C1 segment of cervical spinal cord (tissue), 14 donors: ENCODE measurements at places on chromosomes 11 and 22.

- no peak for DNase-seq
These were observed 69.5 kb upstream of the SORL1-AS1 start for GRCh38 chr11:121522043-121522941.

DNA sequence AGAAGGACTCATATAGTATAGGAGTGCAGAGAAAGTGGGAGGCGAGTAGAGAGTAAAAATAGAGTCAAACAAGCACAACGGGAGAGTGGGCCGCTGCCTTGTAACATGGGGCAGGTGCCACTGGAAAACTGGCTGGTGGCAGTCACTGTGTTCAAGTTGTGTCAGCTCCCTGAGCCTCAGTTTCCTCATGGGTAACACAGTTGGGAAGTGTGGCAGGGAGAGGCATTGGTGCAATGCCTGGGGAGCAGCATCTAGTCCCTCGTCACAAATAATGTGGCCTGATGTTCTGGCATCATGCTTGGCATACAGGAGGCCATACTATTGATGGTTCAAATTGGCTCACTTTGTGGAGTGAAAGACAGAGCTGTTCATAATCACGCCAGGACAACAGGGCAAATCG lies 78.9 kb upstream of the SPON1 start:
- no peak for DNase-seq

DNA sequence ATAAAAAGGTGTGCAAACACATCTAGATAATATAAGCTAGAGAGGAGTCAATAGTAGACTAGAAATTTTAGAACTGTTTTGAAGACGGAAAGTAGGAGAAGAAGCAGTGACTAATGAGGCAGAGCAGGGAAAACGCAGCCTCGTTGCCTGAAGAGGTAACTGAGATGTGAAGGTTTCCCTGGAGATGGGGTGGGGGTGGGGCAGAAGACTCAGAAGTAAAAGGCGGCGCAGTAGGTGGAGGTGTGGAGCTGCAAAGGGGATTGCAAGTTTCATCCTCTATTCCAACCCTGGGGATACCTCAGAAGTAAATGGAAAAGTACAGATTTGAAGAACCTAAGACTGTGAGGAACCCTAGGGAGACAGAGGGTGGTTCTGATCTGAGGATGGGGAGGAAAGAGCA lies 109.5 kb downstream of the TMPRSS5 start:
- DNase-seq = no peak

DNA sequence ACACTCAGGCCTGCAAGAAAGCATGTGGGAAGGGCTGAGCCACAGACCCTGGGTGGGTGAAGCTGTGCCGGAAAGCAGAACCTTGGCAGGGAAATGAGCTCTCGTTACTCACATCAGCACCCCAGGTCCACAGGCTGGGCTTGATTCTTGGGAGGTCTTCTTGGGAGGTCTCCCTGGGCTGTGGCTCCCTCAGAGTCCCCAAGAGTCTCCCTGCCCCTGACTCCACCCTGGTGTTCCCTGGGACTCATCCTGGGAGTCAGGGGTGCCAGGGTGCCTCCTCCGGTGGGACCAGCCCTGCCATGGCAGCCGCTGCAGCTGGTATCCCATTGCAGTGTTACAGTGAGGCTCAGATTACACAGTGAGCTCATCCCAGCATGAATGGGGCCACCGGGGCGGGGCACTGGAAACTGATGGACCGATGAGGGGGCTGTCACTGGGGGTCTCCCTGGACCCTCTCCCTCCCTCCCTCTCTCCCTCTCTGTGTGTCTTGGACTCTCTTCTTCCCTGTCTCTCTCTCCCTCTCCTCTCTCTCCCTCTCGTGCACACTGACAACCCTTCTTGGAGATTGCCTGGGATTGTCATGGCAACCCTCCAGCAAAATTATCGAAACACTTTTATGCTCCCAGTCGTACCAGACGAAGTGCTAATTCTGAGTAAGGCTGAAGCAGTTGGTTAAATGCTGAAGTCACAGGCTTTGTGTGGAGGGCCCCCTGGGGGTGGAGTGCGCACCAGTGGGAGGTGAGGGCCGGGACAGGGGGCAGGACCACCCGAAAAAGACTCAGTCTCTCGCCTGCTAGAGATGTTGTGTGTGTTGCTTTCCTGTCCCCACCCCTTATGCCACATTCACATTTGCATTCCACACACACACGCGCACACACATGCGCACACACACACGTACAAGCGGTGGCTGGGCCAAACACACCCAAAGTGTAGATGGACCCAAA lies 8.6 kb upstream of the C11orf96 start:
- no peak for DNase-seq

- no peak for DNase-seq
These were observed 80.6 kb downstream of the KCNJ1 start for GRCh38 chr11:128786507-128786906.

- no peak for DNase-seq
These were observed 432.1 kb downstream of the DYNC2H1 start for GRCh38 chr11:103541186-103541795.

DNA sequence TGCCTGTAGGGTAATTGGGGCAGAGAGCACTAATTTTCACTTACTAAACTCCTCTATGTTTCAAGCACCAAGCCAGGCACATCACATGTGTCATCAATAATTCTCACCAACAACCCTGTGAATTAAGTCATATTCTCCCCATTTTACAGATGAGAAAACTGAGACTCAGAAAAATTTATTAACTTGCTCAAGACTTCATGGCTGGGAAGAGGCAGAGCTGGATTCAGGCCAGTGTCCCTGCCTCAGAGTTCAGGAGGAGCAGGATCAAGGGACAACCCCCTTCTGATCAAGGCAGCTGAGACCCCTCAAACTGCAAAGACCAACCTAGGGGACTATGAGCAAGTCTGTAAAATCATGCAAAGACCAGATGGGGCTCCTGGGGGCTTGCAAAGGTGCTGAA lies 2.1 kb downstream of the SMIM35 start:
- DNase-seq = no peak

- no peak for DNase-seq
These were observed 3.6 kb upstream of the MRPL23 start for GRCh38 chr11:1943576-1943975.

- DNase-seq = no peak
These were observed 148.9 kb upstream of the CADM1 start for GRCh38 chr11:115653076-115653475.

- no peak for DNase-seq
These were observed 31.9 kb upstream of the FAM181B start for GRCh38 chr11:82765466-82766034.

DNA sequence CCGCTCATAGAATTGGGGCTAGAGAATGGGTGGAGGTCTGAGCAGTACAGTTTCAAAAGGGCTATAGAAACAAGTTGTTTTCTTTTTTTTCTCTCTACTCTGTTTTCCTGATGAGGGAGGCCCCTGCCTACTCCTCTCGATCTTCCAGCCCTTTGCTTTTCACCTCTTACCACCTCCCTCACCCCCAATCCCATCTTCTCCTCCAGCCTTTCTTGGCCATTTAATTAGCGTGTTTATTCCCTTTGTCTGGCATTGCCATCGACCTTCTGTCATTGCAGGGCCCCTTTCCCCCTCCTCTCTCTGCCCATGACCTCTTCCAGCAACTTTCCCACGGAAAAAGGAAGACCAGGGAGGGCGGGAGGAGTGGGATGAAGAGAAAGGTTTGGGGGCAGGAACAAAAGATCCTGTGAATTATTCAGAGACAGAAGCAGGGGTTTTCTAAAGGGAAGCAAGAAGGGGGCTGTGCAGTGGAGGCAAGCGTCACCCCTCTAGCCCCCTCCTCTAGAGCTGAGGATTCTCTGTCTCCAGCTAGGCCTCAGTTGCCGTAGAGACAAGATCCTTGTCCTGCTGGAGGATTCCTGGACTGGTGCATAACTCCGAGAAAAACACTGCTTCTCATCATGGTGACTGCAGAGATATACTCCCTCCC lies 12.9 kb downstream of the DTX4 start:
- DNase-seq = no peak

DNA sequence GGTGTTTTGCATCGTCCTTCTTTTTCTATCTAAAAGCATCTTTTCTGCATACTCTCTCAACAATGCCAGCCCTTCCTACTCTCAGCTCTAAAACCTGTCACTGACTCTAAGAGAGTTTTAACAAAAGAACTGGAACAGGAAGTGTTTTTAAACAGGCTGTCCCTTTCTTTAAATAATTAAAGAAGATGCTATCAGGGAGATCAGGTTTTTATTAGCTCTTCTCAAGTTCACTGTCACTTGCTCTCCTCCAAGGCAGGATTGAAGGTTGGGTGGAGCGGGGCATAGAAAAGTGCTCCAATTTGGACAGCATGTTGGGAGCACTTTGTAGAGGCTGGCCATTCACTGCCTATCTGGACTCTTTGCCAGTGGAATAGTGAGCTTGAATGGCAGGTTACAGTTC lies 56.4 kb upstream of the BARX2 start:
- no peak for DNase-seq

DNA sequence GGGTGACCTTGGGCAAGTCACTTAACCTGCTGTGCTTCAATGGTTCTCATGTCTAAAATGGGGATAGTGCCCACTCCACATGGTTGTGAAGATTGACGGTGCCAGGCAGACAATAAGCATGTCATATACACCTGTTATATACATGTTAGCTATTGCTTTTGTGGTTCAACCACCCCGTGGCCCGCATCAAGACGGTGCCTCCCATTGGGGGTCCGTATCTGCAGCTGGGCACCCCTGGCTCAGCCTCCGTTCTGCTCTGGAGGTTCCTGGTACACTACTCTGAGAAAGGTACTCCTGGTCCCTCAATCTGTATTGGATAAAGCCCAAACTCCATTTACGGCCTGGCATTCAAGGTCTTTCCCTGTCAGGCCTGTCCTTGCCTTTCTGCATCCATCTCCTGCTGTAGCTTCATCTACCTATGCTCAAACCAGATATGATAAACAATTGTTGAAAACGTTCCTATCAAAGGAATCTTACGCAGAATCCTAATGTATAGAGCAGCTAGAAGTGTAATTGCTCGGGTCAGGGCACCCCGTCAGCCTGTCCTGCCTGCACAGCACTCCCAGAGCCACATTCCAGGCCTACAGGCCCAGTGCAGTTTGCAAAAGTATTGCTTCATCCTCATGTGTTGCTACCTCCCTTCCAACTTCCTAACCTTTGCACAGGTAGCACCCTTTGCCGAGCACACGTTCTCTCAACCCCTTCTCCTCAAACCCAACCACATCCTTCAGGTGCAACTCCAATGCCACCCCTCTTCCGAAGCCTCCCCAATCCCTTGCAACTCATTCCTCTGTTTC lies 194.9 kb downstream of the BCR start:
- no peak for DNase-seq

- DNase-seq = no peak
These were observed 20.4 kb downstream of the FCHSD2 start for GRCh38 chr11:73121692-73122091.

- DNase-seq = peak; percentile 47
These were observed 17.8 kb upstream of the RAPSN start for GRCh38 chr11:47466701-47467250.

DNA sequence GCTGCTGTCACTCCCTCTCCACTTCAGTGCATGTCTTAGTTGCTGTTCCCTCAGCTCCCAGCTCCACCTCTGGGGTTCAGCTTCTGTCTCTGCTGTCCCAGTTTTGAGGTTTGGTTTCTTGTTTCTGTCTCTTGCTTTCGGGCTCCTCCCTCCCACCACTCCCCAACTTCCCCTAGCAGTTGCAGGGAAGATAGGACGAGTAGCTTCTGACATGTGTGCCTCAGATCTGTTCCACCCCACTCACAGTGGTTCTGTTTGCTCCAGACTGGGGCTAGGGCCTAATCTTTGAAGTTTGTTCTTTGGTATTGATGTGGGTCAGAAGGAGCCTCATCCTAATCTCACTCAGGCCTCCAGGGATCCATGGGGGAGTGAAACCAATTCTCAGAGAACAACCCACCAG lies 2.6 kb upstream of the RRM1 start:
- no peak for DNase-seq

GRCh38 chr22:43941449-43941848 lies 13.8 kb upstream of the SAMM50 start:
- DNase-seq = no peak

GRCh38 chr11:130211781-130212401 lies 52.3 kb downstream of the ST14 start:
- no peak for DNase-seq

GRCh38 chr11:79201677-79202347 lies 239.0 kb downstream of the TENM4 start:
- DNase-seq = no peak

DNA sequence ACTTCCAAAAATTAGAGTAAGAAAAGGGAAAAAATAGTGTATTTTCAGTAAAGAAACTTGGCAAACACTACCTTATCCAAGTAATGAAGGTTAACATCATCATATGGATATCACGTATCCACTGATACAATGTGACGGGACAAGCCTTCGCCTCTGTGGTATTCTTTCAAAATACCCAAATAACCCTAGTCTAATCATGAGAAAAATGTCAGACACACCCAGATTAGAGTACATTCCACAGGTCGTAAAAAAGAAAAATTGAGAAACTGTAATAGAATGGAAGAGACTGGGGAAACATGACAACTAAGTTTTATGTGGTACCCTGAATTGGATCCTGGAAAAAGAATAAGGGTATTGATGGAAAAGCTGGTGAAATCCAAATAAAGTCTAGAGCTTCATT lies 48.9 kb downstream of the NARS2 start:
- DNase-seq = no peak

GRCh38 chr11:28702450-28702790 lies 594.2 kb downstream of the METTL15 start:
- no peak for DNase-seq

- DNase-seq = no peak
These were observed 188.2 kb upstream of the TBCEL start for GRCh38 chr11:120835601-120836228.

- no peak for DNase-seq
These were observed 74.0 kb upstream of the PHF21B start for GRCh38 chr22:45083659-45084305.

DNA sequence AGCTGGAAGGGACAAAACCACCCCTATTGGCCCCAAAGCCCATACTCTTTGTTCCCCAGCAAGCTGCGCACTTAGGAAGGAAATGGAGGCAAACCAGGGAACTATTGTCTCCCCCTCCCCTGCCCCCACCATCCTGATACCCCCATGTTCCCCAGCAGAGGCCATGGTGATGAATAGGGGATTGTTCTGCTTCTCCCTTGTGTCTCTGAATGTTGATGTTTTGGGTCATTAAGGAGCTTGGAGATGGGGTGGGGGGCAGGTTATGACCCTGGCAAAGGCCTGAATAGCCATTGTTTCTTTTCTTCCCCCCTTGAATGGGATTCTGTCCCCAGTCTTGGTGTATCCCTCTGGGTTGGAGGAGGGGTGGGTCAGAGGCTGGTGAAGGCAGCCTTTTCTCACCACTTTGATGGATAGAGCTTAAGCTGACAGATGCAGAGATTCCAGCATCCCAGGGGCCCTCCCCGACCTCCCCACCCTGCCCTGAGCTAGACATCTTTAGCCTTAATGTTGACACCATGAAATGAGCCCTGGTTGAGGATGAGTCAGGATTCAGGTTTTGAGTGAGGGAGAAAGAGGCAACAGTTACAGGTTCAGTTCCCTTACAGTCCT lies 8.3 kb downstream of the DTX4 start:
- peak; percentile 64 for DNase-seq

GRCh38 chr11:113694390-113694789 lies 11.7 kb downstream of the TMPRSS5 start:
- DNase-seq = no peak

GRCh38 chr11:62306227-62306626 lies 7.4 kb upstream of the SCGB1D4 start:
- DNase-seq = no peak
